ENCODE measurements at places on chromosomes 4 and X.

- DNase-seq: no peak
These were observed 12.2 kb upstream of the EDA start for GRCh38 chrX:69603566-69604194.

- DNase-seq: no peak
These were observed 17.6 kb downstream of the GRIA3 start for GRCh38 chrX:123201720-123202119.

- DNase-seq: no peak
These were observed 154.7 kb upstream of the BOD1L1 start for GRCh38 chr4:13782231-13782630.

DNA sequence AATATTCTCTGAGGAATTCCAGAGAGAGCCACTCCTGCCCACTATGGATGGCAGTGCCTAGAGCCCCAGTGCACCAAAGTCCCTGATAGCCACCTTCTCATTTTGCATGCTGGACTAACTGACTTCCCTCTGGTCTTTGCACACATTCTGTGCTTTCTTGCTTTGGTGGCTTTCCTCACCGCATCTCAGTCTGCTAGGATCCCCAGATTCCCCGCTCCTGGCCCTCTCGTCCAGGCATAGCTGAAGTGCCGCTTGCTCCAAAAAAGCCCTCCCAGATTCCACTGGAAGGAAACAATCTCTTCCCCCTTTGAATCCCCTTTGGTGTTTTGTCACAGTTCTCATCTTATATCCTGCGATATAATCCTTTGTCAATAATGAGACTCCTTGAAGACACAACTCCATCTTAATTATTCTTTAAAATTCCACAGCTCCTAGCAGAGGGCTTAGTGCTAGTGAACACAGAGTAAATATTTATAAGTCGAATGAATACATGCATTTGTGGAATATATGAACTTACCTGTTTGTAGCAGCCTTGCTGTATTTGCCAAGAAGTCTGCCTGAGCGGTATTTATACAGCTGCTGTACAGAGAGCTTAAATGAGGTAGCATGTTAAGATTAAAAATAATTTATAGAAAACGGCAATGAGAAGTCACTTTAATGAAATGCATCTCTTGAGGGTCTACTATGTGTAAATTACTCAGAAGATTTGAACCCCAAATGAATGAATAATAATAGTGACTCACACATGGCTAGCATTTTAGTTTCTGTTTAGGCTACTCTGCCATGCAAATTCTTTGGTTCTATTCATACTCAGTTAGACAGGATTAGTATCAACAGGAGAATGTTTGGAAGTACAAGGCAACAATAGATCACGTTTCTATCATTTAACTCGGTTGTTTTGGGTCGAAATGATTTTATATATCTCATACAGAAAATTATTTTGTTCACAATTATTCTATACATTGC is 421.9 kb upstream of the TENM3 start:
- no peak for DNase-seq

DNA sequence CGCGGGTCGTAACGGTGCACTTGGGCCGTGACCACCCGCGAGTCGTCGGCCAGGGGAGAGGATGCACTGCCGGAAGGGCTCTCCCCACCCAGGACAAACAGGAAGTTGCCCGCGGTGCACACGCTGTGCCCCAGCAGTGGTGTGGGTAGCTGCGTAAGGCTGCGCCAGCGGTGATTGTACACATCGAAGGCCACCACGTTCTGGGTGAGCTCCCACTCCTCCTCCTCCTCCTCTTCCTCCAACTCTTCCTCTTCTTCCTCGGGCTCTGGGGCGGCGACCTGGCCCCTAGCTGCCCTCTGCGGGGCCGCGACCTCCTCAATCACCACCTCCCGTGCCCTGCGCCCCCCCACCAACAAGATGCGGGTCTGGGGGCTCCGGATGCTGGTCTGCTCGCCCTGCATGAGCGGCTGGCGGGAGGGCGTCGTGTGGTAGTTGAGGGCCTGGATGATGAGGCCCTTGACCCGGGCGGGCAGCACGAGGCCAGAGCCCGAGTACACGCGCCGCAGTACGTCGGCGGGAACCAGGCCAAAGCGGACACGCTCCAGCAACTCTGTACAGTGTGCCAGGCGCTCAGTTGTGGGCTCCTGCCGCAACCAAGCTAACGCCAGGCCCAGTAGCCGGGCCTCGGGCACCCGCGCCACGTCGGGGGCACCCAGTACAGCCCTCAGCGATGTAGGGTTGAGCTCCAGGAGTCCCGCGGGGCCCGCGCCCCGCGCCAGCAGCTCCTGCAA is 1.4 kb downstream of the KLHL34 start:
- no peak for DNase-seq

Data from stimulated activated CD4-positive, alpha-beta T cell treated with anti-CD3 and anti-CD28 coated beads, Interleukin-4, amount 100 ng/mL, for 4 hours (primary cell).